ENCODE measurements at places on chromosomes 5 and 9.

GRCh38 chr9:22682961-22683699 lies 236.5 kb downstream of the DMRTA1 start:
- no peak for DNase-seq

GRCh38 chr5:178326374-178326715 lies 93.7 kb upstream of the PHYKPL start:
- DNase-seq = no peak

DNA sequence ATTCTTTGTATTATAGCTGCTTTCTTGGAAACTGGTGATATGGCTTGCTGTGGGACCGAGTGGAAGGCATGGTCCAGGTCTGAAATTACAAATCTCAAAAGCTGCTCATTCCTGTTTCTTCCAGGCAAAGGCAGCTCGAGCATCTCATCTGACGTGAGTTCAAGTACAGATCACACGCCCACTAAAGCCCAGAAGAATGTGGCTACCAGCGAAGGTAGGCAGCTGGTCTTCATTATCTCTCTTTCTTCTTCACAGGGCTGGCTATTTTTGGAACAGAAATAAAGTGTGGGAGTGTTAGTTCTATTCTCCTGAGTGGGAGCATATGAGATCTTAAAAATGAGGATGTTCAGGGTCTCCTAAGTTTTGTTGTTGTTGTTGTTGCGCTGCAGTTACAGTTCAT lies 115.9 kb downstream of the FBXL7 start:
- no peak for DNase-seq

DNA sequence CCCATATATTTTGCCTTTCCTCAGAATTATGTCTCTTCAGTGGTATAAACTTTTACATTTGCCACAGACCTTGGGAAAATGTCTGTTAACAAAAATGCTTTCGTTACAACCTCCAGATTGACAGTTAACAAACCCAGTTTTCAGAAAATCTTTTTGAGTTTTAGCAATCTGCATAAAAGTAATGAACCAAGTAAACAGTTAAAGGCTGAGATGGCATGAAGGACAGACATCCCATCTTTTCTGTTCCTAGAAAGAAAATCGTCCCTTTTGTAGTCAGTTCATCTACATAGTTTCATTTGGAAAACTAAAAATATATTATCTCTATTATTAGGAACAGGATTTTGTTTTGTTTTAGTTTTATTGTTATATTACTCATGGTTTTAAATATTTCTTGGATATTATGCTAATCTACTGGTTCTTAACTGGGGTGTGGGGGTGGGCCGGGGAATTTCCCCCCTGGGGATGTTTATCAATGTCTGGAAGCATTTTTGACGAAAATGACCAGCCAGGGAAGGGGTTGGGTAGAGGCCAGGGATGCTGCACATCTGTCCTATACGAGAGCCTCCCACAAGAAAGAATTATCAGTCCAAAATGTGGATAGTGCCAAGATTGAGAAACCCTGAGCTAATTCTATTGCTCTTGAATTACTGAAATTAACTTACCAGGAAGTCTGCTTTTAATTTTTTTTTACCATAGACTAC lies 11.9 kb downstream of the FYB1 start:
- no peak for DNase-seq

- no peak for DNase-seq
Measured at GRCh38 chr5:128920345-128921215, 44.7 kb upstream of the SLC27A6 start.
